Activated CD4-positive, alpha-beta T cell treated with anti-CD3 and anti-CD28 coated beads, Interleukin-2, amount 50 U/mL, for 24 hours (primary cell): ENCODE measurements at places on chromosomes 2 and 18.

GRCh38 chr2:121333231-121333630, 48.2 kb upstream of the TFCP2L1 start:
- no peak for DNase-seq

- DNase-seq, result no peak
These were observed 1094.8 kb downstream of the SUCLG1 start for GRCh38 chr2:83364264-83364663.

DNA sequence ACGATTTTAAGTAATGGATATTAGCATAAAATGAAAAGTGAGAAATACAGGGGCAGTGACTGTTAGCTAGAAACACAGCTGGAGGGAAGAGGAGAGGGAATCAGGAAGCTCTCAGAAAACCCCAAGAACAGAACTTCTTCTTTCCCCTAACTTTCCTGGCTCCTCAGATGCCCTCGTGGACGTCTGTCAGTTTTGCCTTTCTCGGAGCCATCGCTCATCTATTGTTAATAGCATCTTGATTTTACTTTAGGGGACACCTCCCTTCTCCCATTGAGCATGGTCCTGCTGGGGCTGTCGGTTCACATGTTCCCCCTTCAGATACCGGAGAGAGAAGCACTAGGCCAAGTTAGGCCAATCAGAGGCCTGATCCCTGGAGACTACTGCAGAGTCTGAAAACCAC, 2.3 kb upstream of the PLEK start:
- DNase-seq, result no peak

DNA sequence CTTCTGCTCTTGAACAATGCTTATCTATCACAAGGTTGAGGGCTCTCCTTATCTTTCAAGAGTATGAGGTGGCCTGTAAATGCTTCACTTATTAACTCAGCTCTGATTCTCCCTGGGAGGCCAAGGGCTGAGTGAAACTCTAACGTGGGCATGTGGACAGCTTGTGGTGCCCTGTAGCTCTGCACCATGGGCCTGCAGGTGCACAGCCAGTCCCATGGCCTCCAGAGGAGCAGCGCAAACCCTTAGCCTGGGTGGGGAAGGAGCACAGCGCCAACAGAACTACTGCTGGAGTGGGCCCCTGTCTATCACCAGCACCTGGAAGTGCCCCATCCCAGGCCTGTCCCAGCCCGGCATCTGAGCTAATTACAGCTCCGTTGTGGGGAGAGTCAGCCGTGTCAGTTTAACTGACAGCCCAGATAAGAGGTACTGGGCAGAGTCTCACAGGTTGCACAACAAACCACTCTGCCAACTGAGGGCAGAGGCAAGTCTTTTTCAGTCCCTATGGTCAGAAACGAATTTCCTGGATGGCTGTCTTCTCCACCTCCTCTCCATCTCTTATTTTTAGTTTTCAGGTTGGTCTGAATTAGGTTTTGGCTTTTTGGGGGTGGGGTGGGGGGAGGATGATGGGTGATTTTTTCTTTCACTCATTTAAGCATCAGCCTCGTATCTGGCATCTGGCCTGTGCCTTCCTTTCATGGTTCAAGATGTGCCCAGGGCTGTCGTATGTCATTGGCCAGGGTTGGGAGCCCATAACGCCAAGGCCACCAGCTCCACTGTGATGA, 219.5 kb downstream of the BCL2 start:
- DNase-seq, result no peak

GRCh38 chr2:28163627-28164279, 228.9 kb upstream of the FOSL2 start:
- DNase-seq, result no peak

DNA sequence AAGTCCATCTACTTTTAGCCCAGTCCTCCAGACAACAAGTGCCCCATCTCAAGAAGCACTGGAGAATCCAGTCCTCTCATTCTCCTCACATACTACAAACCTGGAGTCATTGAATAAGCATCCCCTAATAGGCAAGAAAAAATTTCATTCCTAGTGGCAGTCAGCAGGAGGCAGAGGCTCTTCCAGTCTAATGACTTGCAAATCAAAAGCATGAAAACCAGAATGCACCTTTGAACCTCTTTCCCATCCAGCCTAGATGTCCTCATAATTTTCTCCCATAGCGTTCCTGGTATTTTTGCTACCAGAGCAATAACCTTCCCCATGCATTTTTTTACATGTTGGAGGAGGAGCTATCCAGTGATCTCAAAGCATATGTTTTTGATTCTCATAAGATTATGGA, 252.6 kb downstream of the TTC32 start:
- no peak for DNase-seq

GRCh38 chr2:205747829-205748386, 65.6 kb downstream of the NRP2 start:
- no peak for DNase-seq

GRCh38 chr2:60492548-60492947, 60.9 kb downstream of the BCL11A start:
- DNase-seq, result no peak

DNA sequence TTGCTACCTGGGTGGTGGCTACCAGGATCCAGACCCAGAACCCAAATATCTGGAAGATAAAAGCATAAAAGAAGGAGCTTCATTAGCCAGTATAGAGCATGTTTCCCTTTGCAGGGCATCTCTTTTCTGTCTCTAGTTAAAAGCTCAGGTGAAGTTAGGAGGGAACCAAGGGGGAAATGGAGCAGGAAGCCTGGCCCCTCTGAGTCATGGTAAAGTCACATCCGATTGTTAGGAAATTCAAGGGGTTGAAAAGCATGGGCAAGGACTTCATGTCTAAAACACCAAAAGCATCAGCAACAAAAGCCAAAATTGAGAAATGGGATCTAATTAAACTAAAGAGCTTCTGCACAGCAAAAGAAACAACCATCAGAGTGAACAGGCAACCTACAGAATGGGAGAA, 126.9 kb downstream of the RPIA start:
- no peak for DNase-seq

- no peak for DNase-seq
These were observed 1908.4 kb upstream of the PIK3C3 start for GRCh38 chr18:40046596-40046995.

DNA sequence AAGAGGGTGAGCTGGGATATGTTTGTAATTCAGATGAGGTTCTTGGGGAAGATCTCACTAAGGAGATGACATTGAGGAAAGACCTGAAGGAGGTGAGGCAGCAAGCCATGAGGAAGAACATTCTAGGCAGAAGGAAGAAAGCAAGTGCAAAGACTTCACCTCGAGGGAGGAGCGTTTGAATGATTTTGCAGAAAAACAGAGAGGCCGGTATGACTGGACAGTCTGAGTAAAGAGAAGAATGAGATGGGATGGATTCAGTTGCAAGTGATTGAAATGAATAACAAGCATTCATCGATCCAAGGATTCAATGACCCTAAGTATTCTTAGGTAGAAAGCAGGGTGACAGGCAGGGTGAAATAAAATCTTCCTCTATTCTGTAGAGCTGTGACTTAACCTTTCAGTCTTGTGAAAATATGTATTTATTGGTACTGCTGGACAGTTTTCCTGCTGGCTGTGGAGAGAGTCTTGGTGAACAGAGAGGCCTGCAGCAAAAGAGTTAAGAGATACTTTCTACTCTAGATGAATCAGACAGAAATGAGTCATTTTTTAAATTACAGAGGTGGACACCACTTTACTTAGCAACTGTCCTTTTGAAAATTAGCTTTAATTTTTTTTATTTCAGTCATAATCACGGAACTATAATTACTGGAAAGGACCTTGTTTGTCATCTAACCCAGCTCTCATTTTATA, 278.4 kb downstream of the LRRTM1 start:
- DNase-seq, result no peak

DNA sequence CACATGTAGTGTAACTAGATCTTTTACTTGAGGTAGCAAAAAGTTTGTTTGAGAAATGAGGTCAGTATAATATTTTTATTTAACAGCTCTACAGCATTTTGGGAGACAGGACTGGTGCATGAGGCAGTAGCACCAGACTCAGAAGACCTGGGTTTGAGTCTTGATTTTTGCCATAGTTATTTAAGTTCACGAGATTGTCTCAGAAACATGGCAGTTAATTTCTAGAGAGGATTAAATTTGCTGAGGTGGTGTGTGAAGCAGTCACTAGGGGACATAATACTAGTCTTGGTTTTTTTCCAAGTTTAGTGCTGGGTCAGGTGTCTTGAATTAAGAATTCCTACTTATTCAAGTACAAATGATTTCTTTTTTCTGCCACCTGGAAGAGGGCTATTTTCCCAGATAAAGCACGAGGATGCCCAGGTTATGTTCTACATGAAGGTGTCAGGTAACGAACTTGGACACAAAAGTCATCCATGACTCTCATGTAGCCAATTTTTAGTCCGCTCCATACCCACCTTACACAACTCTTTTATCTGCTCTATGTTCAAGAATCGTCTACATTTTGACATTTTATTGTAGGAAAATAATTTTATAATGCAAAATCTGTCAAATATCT, 1.4 kb downstream of the MARCHF7 start:
- no peak for DNase-seq

DNA sequence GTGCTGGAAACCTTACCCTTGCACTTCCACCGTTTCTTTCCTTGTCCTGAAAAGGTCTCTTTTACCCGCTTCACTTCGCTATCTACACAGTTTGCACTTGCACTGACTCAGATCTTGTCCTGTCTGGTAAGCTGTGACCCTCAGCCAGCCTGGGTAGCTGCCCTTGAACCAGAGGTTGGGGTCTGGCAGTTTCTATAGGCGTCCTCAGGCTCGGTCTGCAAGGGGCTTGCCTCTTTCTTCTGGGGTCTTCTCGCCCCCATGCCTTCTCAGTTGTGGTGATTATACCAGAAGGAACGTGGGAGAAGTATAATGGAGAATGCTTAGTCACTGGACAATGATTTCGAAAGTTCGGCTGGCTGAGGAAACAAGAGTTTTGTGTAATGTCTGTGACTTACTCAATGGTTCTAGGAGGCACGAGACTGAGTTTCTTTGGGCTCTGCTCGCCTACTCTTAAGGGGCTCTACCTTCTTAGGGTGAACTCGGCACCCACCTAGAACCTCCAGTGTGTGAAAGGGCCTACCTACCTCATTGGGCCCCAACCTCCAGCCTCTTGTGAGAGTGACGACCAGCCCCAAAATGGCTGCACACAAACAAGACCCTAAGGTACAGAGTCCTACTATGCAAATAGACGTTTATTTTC, 6.9 kb upstream of the STAT1 start:
- DNase-seq, result peak; percentile 57

DNA sequence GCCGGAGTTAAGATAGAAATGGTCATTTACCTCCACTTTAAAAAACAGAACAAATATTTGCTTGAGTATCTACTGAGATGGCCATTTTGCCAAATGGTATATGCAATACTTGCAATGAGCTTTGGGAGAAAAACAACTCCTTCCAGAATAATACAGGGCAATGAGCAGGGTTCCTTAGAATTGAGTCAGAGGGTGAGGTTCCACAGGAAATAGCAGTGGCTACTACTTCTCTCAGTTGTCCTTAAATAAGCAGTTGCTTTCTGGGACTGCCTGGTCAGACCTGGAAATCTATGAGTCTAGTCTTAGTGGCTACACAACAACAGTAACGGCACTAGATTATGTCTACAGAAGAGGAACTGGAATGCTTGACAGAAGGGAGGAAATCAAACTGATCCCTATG, 80.9 kb upstream of the CCDC85A start:
- DNase-seq, result no peak

DNA sequence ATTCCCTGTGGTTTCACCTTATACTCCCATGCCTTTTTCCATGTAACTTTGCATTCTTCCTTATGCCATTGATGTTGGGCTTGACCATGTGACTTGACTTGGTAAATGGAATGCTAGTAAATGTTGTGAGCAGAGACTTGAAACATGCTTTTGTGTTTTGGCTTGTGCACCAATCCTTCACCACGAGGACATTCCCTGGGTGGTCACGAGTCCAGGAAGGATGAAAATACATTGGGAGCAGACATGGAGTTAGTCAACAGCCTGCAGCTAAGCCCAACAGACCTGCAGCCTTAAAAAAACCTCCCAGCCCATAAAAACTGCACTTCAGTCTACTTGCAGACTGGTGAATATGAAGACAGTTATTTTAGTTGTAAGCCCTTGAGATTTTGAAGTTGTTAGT, 116.5 kb upstream of the SPATS2L start:
- DNase-seq, result no peak

- no peak for DNase-seq
These were observed 114.9 kb downstream of the EIPR1 start for GRCh38 chr2:3262437-3263388.

- DNase-seq, result no peak
These were observed 382.2 kb downstream of the CLIP4 start for GRCh38 chr2:29497375-29497774.

GRCh38 chr2:34098256-34098655, 499.2 kb upstream of the FAM98A start:
- DNase-seq, result no peak

DNA sequence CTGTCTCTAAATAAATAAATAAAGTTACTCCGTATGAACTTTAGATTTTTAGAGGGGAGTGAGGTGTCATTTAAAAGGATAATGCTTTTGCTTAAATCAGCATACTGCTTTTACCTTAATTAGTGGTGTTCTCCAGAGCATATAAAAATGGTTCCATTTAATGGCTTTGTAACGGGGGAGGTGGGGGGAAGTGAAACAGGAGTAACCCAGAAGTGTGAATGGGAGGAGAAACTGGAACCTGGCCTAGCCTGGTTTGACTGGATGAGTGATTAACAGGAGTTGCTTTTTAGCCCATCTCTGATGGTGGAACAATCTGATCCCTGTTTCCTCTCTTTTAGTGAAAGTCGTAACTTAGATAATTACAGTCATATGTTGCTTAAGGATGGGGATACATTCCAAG, 1.6 kb downstream of the CNDP2 start:
- no peak for DNase-seq

GRCh38 chr2:182098648-182099047, 113.0 kb downstream of the PPP1R1C start:
- no peak for DNase-seq

- DNase-seq, result no peak
These were observed 347.7 kb upstream of the MAP2 start for GRCh38 chr2:209076151-209076550.

GRCh38 chr2:217922101-217923006, 80.4 kb downstream of the TNS1 start:
- no peak for DNase-seq

DNA sequence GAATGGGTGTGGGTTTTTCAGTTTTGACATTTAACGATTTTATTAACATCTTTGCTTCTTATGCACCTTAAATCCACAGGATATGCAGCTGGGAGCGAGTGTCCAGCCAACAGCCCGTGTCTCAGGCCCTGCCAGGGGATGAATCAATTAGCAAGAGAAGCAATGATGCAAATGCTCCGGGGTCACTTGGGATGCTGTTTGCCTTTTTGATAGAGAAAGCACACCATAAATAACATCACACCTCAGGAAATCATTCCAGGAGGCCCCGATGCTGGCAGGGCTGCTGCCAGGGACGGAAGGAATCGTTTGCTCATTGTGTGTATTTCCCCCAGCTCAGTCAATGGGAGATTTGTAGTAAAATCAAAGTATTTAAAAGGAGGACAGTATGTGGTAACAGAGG, 394.0 kb upstream of the HNRNPA3 start:
- no peak for DNase-seq

DNA sequence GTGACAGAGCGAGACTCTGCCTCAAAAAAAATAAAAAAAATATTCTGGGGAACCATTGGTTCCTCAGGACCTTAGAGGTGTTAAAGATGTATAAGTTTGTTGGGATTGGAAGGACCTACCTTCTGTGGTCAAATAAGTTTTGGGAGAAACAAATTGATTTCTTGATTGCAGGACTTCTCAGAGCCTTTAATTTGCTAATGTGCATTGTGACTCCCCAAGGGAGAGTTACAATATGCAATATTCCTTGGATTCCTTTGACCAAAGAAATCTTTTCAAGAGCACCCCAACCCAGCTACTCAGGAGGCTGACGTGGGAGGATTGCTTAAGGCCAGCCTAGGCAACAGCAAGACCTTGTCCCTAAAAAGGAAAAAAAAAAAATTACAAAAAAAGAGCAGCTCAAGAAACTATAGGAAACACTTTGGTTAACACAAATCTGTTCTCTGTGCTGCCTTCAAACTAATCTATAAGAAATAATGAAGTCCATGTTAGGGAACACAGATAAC, 6.5 kb downstream of the NAGK start:
- no peak for DNase-seq
